ENCODE measurements at places on chromosomes 11 and 22.

DNA sequence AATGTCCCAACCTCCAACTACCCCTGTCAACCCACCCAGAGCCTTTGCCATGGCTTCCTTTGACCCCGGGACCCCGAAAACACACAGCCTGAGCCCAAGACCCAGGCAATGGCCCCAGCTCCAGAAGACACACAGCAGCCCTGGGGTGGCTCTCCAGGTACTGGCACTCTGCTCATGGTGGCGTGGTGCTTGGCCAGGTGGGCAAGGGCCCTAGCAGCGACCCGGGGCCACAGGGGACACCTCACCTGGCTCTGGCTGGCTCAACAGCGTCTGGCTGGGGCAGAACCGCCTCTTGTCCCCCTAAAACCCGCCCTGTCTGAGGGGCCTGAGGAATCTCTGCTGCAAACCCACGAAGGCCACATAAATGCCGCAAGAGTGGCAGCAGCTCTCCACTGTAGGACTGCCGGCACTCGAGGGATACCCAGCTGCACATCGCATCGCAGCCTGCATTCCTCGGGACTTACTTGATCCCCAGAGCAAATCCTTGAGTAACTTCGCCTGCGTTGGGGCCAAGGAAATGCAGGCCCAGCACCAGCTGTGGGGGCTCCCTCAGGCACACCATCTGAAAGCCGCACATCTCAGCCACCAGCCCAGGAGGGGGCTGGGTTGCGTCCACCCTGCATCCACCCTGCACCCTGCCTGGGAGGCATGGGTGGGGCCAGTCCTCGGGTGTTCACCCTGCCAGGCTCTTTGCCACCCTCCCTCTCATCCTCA is 23.1 kb upstream of the GNB1L start:
- DNase-seq, result no peak

DNA sequence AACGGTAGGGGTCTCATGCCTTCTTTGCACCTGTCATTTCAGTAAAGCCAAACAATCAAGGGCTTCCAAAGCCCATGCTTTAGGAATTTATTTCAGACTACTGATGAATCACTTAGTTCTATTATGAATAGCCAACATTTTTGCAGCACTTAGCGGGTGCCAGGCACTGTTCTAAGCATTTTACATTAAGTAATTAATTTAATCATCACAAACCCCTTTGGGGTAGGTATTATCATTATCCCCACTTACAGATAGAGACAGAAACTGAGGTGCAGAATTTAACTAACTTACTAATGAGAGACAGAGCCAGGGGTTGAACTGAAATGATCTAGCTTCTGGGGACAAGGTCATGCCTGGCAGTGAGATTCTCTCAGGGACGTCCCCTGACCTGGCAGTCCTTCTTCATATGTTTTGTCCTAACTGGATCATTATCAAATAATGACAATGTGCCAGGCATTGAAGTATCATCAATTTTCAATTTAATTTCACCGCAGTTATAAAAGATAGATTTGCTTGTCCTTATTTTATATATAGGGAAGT is 31.7 kb upstream of the NAV2 start:
- no peak for DNase-seq

GRCh38 chr22:45154383-45154782 is 9.3 kb upstream of the NUP50 start:
- no peak for DNase-seq

DNA sequence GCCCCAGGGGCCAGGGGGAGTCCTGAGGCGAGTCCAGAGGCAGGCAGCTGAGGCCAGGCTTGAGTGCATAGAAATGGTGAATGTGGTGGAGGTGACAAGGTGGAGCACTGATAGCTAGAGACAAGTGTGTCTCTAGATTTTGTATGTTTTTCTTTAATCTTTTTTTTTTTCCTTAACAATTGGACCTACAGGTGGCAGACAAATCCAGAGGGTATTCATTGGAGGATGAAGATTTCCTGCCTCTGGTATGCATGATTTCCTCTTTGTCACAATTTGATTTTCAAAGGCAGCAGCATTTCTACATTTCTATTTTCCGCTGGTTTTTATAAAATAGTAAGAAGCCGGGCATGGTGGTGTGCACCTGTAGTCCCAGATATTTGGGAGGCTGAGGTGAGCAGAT is 47.7 kb upstream of the DKK3 start:
- DNase-seq, result no peak

GRCh38 chr11:98766903-98767302 is 253.8 kb upstream of the CNTN5 start:
- DNase-seq, result no peak

DNA sequence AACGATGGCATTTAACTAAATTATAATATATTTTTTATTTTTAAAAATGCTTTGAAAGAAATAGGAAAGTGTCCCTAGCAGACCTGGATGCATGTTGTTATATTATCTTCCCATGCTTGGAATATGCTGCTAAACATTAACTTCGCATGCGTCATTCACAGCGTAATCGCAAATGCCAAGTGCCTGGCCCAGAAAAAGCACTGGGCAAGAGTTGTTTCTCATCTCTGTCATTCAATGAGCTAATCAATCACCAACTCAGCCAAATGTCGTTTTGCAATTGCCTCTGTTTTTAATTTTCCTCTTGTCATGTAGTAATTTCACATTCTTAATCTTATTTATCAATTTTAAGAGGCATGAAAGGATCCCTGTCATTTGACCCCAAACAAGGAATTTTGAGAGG is 1421.9 kb downstream of the BRD1 start:
- DNase-seq, result no peak

DNA sequence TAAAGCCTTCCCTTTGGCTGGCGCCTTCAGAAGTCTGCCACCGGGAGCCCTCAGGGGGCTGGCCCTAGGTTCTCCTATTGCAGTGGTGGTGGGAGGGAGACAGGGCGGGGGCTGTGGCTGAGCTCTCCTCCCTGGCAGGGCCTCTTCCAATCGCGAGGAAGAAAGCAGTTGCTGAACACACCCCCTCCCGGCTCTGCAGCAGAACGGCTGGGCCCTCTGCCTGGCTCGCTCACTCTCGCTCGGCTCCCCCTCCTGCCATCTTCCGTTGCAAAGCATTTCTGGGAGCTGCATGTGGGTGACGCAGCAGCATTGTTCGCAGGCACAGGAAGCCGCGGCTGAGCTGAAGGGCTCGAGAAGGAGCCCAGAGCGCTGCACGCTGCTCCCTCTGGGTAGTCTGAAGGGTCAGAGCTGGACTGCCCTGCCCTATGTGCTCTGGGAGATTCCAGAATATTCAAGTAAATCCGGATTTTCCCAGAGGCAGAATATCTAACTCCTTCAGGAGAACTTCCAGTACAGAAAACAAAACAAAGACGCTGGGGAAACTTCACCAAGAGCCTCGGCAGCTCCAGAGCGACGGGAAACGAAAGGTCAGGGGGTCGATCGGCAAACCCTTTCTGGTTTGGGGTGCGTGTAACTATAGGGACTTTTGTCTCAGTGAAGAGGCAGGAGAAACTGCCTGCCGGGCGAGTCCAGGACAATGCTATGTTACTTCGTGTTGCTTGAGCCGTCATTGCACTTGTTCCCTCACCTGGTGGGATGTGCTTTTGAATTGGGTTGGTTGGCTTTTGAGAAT is 26.3 kb upstream of the GRK2 start:
- DNase-seq, result peak; percentile 97

DNA sequence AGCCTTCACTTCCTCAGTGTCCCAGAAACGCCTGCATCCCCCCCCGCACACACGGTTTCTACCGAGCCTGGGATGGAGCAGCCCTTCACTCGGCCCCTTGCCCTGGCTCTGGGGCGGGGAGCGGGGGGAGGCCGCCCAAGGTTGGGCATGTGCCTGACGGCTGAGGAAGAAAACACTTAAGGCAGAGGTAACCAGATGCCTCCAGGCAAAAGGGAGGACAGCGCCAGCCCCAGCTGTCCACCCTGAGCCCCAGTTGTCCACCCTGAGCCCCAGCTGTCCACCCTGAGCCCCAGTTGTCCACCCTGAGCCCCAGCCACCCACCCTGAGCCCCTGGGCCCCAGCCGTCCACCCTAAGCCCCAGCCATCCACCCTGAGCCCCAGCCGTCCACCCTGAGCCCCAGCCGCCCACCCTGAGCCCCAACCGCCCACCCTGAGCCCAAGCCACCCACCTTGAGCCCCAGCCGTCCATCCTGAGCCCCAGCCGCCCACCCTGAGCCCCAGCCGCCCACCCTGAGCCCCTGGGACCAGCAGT is 3.8 kb upstream of the TTLL8 start:
- no peak for DNase-seq

DNA sequence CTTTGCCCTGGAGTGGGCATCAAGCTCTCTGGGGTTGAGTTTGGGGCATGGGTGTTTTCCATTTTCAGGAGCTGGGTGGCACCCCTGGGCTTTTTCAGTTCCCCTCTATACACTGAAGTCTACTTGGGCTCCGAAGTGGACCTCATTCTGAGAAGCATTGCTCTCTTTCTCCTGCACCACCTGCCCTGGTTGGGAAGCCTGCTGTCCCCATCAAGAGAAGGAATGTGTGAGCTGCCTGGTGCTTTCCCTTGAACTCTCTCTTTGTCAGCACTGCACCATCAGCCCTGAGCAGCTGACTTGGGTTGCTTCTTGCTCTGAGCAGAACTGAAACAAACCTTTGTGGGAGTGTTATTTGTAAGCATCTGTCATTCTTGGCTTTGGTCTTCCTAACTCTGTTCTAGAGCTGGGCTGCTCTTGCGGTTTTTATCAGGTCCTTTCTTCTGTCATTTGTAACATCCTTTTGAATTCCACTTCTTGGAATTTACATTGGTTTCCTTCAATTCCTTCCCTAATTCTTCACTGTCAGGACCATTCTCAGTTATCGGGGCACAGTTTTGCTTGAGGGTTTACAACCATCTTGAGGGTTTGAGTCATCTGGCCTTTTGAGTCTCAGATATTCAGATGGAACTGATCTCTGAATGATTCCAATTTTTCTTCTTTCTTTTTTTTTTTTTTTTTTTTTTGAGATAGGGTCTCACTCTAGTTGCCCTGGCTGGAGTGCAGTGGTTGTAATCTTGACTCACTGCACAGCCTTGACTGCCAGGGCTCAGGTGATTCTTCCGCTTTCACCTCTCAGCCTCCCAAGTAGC is 20.5 kb downstream of the UBE2L3 start:
- DNase-seq, result no peak

DNA sequence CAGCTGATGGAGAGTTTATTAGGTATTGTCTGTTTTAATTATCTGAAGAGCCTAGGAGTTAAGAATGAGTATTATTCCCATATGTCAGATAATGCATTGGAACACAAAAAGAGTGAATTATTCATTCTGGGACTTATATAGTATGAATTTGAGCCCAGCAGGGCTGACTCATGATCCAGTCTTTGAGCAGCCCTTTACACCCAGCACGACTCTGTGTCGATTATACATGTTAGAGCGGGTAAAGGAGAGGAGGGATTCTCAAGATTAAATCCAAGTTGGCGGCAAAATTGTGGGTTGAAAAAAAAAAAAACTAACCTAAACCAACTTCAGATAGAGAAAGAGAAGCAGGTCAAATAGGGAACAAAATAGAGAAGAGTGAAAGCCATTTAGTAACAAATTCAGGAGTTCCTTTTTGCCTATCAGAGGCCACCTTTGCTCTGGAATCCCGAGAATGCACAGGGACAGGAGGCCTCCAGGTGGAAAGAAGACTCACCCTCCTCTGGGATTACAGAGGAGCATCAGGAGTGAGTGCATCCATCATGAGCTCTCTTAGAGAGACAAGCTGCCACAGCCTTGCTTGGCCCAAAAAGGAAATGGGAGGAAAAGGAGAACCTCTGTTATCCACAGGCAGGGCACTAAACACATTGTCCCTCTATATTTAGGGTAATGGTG is 3.1 kb downstream of the MRGPRX1 start:
- DNase-seq, result no peak

GRCh38 chr22:31247726-31248125 is 35.6 kb downstream of the LIMK2 start:
- no peak for DNase-seq

GRCh38 chr11:78806214-78807004 is 231.7 kb upstream of the NARS2 start:
- no peak for DNase-seq

DNA sequence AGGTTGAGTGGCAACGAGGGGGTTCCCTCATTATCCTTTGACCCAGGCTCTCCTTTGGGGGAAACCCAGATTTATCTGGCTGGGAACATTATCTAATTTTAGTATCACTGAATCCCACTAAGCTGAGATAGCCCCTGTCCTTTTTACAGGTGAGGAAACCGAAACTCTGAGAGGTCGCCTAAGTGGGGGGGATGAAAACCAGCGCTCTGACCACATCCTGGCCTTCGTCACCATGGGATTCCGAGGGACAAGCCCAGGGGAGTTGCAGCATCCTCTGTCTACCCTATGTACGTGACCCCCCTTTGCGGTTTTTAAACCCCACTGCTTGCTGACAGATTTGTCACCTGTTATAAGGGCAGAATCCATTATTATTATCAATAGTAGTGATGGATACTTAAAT is 61.0 kb downstream of the ISX start:
- DNase-seq, result peak; percentile 7

GRCh38 chr11:91860661-91861060 is 364.0 kb upstream of the FAT3 start:
- no peak for DNase-seq

DNA sequence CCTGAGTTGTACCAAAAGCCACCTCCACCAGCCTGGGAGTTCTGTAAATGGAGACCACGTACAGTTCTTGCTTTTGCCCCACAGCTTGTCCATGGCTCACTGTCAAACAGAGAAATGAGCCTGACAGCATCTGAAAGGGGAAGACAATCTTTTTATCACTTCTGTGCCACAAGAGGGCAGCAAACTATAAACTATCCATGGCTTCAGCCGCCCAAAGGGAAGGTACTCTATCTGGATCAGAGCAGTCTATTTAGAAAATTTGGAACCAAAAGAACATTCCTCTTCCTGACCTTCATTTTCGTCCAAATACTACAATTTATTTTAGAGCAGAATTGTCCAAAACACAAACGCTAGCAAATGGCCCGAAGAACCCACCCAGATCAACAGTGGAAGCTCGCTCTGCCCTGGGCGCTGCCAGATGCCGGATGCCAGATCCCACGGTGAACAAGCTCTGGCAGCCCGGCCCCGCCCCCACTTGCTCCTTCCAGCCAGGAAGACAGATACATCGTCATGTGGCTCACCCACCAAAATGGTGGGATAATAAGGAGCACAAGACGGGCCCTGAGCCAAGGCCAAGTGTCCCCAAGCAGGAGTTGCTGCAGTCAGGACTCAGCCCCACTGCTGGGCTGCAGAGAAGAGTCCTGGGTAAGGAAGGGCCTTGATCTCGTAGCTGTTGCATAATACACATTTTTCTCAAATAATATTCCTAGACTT is 23.9 kb upstream of the SCGB1A1 start:
- no peak for DNase-seq

DNA sequence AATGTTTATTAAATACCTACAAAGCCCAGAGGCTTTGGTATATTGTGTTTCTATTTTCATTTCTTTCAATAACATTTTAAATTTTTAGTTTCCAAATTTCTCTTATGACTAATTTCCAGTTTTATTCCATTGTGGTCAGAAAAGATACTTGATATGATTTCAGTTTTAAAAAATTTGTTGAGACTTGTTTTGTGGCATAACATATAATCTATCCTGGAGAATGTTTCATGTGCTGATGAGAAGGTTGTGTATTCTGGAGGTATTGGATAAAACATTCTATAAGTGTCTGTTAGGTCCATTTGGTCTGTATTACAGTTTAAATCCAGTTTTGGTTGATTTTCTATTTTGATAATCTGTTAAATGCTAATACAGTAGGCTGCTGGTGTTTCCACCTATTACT is 9.8 kb upstream of the RAG1 start:
- DNase-seq, result no peak

GRCh38 chr22:47259990-47260389 is 497.5 kb downstream of the TBC1D22A start:
- no peak for DNase-seq

- no peak for DNase-seq
These were observed 418.7 kb downstream of the SOX6 start for GRCh38 chr11:15937601-15938120.

- DNase-seq, result no peak
These were observed 22.3 kb downstream of the HPS4 start for GRCh38 chr22:26461188-26461810.

GRCh38 chr11:131422496-131422895 is 52.1 kb downstream of the NTM start:
- DNase-seq, result no peak

Measured in NK-92 treated with Interleukin-12 subunit alpha and Interleukin-12 subunit beta, amount 100 ng/mL, for 24 hours (cell line).